ENCODE measurements at places on chromosomes 13 and 19. TPM values are rescaled to one million over a fixed set of nuclear protein-coding genes. Genes with fewer than 3 reads are reported as not detected.

Gene ZNF99
- not detected for total RNA-seq

Gene CYTH2
- 119 TPM for total RNA-seq

Gene ADAMTSL5
- total RNA-seq = not detected

Gene GPC6
- not detected for total RNA-seq

Gene CEACAM7
- total RNA-seq = not detected

Gene ACP7
- 0.49 TPM for total RNA-seq

Data from endothelial cell of umbilical vein (primary cell).